ENCODE measurements at places on chromosomes 2 and 18.
A peak's percentile ranks its signal among the peaks of the same experiment; 100 is the strongest.

GRCh38 chr2:176755537-176756135, 457.0 kb upstream of the HNRNPA3 start:
- no peak for DNase-seq

DNA sequence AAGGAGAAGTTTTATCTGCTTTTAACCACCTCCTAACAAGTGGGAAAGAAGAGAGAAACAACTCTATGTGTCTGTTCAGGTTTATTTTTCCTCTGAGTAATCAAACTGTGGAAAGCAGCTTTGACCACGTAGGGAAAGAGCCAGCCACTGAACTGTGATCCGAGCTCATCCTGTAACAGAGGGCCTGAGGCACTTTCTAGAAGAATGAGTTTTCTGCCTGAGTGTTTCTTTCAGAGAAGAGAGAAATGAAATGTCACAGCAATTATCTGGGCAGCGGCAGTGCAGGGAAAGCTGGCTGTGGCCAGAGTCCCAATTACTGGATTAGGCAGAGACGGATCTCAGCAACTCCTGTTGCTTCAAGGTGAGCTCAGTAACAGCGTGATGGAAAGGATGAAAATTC, 151.9 kb downstream of the CD226 start:
- no peak for DNase-seq

DNA sequence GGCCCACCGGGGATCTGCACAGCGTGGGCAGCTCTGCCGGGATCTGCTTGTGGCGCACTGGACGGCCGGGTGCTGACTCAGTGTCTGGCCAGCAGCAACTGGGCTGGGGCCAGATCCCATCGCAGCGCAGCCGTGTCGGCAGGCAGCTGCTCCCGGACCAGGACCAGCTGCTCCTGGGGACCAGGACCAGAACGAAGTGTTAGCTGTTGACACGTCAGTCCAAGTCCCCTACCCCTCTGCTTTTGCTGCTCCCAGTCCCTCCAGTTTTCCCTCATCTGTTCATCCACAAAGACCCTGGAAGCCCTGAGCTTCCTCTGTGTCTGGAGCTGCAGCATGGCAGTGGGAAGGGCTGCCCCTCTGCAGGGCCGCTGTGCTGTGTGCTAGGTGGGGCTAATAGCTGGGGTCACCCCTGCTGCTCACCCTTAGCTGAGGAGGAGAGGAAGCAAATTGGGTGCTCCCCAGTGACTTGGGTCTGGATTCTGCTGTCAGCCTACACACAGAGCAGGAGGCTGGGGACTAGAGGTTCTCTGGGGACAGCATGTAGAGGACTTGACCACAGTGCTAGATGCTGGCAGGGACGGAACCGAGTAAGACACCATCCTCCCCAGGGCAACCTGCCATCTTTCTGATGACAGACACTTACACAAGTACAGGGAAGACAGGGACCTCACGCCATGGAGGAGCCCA, 16.9 kb upstream of the KIF1A start:
- DNase-seq = no peak

DNA sequence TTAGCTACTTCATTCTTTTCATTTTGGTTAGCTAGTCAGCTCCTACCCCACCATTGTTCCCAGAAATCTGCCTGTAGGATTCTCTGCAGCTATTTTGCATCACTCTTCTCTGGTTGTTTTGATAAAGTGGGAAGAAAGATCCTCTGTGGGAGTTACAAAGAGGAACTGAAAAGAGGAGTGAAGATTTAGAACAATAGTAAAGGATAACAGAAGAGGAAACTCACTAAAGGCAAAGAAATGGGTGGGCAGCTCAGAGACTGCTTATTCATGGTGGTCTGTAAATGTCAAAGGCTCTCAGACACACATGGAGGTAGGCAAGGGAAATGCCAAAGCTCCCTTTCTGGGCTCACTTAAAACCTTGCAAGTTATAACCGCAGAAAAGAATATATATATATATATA, 17.2 kb upstream of the CD207 start:
- DNase-seq = peak; percentile 9

Data from Kasumi-1 (cell line).